ENCODE measurements at places on chromosomes 6 and 20.
A peak's percentile ranks its signal among the peaks of the same experiment; 100 is the strongest.

GRCh38 chr6:52109171-52109571 lies 21.8 kb upstream of the PKHD1 start:
- no peak for DNase-seq

GRCh38 chr6:144768551-144769075 lies 483.5 kb downstream of the UTRN start:
- DNase-seq, result no peak

GRCh38 chr6:113015249-113015648 lies 668.1 kb downstream of the RFPL4B start:
- no peak for DNase-seq

DNA sequence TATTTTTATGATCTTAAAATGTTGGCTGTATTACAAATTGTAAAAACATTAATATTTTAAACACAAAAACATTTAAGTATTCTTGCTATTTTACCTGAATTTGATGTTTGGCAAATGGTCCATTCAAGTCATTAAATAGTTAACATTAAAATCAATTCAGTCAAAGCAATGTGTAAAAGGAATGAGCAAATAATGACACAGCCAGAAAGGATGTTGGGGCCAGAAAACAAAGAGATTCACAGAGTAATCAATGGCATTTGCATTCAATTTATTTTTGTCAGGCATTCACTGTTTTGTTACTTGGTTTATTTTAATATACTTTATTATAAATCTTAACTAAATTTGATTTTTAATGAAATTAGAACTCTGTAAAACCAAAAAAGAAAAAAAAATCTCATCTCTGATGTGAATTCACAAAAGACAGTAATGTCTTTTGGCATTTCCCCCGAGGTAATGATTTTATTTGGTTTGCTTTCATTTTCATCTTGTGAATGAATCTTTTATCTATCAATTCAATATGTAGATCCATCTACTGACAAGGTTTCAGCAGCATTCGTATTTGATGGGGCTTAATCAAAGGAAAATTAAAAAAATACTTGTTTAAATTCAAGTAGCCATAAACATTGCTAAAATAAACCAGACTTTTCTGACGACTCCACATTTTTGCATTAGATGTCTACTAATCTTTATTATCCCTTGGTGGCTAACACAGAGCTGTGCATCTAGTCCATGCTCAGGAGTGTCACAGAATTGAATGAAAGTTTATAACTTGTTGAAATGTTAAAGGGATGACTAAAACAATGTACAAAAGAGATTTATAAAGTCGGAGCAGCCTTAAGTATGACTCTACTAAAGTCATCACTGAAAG lies 866.7 kb upstream of the GJE1 start:
- DNase-seq, result no peak

DNA sequence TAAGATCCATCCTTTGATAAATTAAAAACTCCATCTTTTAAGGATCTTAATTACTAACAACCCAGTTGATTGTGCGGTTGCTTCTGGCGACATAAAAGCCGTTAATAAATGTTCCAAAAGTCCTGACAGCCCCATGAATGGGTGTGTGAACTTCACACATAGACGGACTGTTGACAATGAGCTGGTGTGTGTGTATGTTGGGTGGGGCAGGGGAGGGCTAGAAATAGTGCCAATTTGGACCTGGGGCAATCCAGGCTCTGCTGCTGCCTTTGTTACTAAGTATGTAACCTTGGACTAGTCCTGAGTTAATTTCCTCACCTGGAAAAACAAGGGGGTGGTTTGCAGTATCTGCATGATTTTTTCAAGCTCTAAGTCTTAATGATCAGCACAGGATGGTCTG lies 4.2 kb downstream of the MAS1 start:
- DNase-seq, result no peak

DNA sequence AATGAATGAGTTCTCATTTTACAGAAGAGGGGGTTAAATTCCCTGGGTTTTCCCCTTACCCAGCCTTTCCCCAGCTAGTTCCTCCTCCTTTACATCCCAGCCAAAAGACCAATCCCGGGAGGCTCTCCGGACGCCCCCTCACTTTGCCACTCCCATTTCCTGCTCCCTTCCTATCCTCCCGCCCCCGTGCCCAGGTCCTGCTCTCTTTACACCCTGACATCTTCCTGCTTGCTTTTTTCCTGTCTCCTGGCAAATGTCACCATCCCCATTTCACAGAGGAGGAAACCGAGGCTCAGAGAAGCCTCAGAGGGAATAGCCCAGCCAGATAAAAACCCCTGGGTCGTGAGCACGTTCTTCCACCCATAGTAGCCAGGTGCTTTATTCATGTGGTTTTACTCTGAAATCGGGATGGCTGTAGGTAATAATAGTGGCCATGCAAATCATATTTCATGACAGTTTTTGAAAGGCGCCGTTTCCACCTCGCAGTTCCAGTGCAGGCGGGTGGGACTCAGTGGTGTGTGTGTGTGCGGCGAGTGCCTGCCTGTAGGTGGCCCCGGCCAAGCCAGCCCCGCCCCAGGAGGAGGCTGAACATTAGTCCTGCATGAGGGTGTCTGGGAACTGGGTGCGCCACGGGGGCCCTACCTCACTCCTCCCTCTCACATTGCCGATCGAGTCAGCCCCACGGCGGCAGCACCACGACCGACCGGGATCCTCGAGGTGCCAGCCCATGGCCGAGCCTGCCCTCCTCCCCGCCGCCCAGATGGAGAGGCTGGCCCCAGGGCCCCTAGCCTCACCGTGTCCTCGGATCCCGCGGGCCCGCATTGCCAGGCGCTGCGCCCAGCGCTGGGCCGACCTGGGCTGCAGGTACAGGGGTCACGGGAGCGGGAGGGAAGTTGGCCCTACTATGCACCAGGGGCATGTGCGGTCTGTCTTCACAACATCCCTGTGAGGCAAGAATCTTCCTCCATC lies at the start of gene ARHGAP40:
TSS of gene ARHGAP40 (plus strand) at position 594 of the 969 bp plus-strand sequence.
- peak; percentile 49 for DNase-seq

GRCh38 chr6:135922746-135923145 lies 71.2 kb downstream of the PDE7B start:
- DNase-seq, result no peak

DNA sequence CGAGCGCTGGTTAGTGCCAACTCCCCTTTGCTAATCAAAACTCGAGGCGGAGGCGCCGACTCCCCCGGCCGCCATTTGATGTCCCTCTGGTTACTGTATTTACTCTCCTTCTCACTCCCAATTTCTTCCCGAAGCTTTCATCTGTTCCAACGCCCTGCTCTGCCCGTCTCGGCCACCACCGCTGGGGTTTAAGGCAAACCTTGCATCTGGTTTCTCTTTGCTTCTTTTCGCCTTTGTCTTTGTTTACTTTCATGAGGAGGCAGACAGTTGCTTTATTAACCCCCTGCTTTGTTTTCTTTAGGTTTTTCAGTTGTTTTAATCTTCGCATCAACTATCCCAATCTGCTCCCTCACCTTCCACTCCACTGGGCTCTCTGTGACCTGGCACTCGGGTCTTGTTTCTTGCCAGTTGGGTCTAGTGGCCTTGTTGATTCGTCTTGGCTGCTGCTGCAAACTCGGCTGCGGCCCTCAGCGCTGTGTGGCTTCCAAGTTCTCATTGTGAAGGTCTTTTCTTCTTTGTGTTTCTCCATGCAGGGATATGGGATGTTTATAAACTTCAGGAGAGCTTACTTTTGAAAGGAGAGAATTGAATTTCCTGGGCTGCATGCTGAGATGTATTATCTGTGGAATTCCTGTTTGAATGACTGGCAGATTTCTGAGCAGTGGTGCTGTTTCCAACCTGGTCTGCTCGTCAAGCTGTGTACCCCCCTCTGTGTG lies 155.1 kb downstream of the CDC5L start:
- DNase-seq, result no peak

Measured in common myeloid progenitor, CD34-positive (primary cell).